ENCODE measurements at places on chromosomes 6 and 20.

- DNase-seq, result no peak
Measured at GRCh38 chr6:152166497-152166896, 359.0 kb downstream of the ESR1 start.

GRCh38 chr20:6838181-6838826, 70.8 kb downstream of the BMP2 start:
- no peak for DNase-seq

GRCh38 chr6:63742060-63742459, 106.5 kb downstream of the PHF3 start:
- no peak for DNase-seq

DNA sequence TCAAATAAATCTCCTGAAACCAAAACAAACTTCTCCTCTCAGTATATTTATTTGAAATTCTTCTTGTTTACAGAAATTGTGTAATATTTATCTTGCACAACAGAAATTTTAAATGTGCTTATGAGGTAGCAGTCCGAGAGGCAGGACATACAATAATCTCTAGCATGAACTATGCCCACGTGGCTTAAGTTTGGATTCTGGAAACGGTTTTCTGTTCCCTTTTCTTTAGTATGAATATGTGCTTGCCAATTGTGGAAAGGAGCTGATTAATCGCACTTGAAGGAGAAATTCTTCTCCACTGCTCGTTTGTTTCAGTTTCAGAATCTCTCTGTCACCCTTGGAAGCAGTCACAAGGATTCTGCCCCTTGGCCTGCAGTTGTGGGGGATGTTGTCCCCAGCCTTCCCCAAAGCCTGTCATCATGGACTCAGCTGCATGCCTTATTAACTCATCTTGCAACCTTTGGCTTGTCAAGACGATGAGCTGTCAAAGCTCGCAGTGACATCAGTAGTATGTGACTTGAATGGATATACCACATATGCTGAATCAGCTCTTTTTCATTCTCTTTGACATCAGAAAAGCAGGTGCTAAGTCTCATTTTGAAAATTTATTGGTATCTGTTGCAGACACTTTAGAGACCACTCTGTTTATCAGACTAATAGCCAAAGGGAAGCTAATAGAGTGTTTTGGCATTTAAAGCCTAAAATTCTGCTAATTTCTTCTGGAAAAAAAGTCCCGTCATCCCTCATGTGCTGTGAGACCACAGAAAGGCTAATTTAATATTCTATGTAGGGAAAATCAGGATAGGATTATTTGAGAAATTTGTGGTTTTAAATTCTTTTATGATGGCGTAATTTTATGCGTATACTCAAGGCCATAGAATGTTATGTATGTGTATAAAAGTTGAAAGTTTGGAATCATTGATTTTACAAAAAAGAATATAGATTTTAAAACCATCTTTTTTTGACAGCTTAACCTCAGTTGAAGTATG, 186.8 kb downstream of the ARID1B start:
- DNase-seq, result no peak

DNA sequence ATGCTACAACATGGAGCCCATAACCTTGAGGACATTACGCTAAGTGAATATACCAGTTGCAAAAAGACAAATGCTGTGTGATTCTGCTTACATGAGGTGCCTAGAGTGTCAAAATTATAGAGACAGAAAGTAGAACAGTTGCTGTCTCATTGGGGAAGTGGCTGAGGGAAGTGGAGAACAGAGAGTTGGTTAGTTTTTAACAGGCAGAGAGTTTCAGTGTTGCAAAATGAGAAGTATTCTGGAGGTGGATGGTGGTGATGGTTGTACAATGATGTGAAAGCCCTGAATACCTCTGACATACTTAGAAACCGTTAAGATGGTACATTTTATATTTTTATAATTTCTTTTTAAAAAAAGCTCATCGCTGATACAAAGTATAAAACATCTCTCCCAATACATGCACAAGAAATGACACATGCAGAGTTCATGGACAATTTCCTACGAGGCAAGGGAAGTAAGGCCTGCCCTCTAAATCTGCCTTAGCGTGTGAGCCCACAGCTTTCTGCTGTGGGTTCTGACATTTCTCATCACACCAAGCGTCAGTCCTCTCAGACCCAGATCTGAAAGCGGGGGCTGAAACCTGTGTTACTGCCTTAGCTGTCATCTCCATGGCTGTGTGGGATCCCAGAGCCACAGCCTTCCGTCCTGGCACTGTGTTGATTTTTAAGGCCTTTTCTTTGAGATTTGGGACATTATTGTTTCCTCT, 126.0 kb downstream of the RNASET2 start:
- no peak for DNase-seq

- DNase-seq, result no peak
Measured at GRCh38 chr6:137665342-137665934, 171.2 kb upstream of the OLIG3 start.

DNA sequence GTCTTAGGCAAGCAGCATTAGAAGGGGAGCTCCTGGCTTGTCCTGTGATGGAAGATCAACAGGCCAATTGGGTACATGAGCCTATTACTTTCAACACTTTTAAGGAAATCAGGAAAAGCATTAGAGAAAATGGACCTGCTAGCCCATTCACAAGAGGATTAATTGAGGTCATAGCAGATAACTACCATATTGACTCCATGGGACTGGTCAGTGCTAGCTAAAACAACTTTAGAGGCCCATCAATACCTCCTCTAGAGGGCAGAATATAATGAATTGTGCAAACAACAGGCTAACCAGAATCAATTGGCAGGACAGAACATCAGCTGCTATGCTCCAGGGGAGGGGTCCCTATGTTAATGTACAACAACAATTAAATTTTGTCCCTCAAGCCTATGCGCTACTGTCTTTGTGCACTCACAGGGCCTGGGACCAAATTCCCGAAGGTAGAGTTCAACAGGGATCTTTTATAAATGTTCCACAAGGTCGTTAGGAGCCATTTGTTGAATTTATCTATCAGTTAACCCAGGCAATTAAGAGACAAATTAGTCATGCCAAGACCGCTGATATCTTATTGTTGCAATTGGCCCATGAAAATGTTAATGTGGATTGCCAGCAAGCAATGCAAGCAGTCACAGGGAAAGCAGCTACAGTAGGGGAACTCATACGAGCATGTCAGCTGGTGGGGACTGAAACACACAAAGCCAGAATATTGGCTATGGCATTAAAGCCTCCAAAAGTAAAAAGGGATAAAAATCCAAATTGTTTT, 106.6 kb upstream of the BTN3A2 start:
- DNase-seq, result no peak

- no peak for DNase-seq
Measured at GRCh38 chr6:4308364-4308763, 173.0 kb upstream of the ECI2 start.
